Endothelial cell of umbilical vein (primary cell): ENCODE measurements at places on chromosomes 6 and 20.

DNA sequence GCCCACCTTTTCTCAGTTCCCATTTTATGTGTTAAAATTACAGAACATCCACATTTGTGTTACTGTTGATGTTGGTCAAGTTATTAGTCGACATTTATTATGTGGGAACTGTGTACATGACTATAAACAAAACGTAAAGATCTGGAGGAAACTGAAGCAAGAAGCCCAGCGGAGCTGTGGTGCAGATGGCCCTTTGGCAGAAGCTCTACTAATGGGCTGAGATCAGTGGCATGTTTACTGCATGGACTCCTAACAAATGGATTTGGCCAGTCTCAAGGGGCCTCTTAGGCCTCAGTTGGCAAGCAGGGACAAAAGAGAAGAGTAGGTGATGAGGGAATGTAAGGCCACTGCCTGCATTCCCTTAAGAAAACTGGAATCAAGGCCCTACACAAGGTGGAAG, 282.1 kb upstream of the TCF21 start:
- DNase-seq: no peak
- H3K27ac ChIP-seq: no peak overlapping the region
- H3K27me3 ChIP-seq: no peaks in the 10 kb centered on the region
- peaks cover 5% of the 10 kb centered on the region for H3K4me1 ChIP-seq

DNA sequence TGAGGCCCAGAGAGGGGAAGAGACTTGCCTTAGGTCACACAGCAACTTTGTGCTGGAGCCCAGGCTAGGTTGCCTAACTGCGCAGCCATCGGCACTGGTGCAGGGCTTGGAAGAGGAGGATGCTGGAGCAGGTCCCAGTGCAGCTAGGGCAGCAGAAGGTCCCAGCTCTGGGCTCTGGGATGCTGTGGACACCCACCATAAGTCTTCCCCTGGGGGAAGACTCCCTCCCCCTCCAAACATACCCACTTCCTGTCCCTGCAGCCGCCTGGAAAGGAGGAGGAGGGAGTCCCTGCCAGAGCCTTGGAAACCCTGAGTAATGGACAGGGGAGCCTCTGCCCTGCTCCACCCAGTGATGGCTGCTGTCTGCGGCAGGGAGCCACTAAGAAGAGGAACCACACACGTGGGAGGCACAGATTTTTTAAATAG, 93.6 kb downstream of the NCR2 start:
- H3K27me3 ChIP-seq: peaks cover 44% of the 10 kb centered on the region
- H3K36me3 ChIP-seq: no peaks in the 10 kb centered on the region
- H3K4me3 ChIP-seq: no peak overlapping the region
- H3K4me1 ChIP-seq: no peaks in the 10 kb centered on the region
- DNase-seq: no peak

GRCh38 chr6:137240168-137240567, 21.0 kb upstream of the IFNGR1 start:
- no peak overlapping the region for H3K4me3 ChIP-seq
- no peak for DNase-seq
- no peaks in the 10 kb centered on the region for H3K36me3 ChIP-seq

- no peaks in the 10 kb centered on the region for H3K27me3 ChIP-seq
- DNase-seq: no peak
- no peaks in the 10 kb centered on the region for H3K36me3 ChIP-seq
- H3K27ac ChIP-seq: no peak overlapping the region
- no peak overlapping the region for H3K4me3 ChIP-seq
Measured at GRCh38 chr20:59787538-59787890, 145.9 kb downstream of the SYCP2 start.

GRCh38 chr6:19632230-19632629, 204.9 kb upstream of the ID4 start:
- H3K27me3 ChIP-seq: no peaks in the 10 kb centered on the region
- no peak overlapping the region for H3K27ac ChIP-seq
- no peak overlapping the region for H3K4me3 ChIP-seq
- H3K4me1 ChIP-seq: no peaks in the 10 kb centered on the region
